Putamen (tissue), 1 donor: ENCODE measurements at places on chromosomes 1 and 21.

GRCh38 chr1:172838680-172839313 is 179.9 kb downstream of the FASLG start:
- DNase-seq = no peak

GRCh38 chr1:209999005-209999404 is 61.0 kb downstream of the SYT14 start:
- DNase-seq = no peak

DNA sequence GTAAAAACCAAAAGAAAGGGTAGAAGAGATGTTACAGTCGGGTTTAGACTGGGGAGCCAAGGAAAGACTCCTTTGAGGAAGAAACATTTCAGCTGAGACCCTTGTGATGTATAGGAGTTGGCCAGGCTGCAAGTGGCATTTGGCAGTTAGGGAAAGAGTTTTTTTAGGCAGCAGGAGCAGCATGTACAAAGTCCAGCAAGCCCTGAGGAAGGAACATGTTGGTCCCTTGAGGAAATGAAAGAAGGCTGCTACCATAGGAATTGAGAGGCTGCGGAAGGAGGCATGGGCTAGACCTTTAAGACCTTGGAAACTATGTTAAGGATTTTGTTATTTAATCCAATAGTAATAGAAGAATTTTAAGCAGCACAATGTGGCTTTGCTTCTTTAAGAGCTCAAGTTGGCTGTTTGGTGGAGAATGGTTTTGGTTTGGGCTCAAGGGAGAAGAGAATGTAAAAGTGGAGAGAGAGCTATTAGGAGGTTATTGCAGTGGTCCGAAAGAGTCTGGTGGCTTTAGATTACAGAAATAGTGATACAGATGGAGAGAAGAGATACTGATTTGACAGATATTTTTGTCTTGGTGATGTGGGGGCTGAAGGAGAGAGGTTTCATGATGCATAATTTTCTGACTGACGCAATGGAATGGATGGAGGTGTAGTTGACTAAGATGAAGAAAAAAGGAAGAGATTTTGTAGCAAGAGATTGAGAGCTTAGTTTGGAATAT is 26.6 kb downstream of the SMAP2 start:
- no peak for DNase-seq

GRCh38 chr1:18556364-18556763 is 74.3 kb upstream of the PAX7 start:
- no peak for DNase-seq

DNA sequence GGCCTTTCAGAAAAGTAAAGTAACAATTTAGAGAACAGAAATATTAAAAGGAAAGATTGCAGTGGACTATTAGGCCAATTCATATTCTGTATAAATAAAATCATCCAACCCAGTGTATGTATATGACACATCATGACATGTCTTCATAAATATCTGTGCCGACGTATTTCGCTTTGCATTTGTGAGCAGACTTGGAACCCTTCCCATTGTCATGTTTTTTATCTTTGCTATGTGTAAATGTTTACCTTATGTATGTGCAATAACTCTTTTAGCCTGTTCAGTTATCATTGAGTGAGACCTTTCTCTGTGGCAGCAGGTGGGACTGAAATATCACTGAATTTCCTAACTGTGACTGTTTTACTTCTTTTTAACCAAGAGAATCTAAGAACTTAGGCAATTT is 58.0 kb upstream of the FAM3B start:
- no peak for DNase-seq

DNA sequence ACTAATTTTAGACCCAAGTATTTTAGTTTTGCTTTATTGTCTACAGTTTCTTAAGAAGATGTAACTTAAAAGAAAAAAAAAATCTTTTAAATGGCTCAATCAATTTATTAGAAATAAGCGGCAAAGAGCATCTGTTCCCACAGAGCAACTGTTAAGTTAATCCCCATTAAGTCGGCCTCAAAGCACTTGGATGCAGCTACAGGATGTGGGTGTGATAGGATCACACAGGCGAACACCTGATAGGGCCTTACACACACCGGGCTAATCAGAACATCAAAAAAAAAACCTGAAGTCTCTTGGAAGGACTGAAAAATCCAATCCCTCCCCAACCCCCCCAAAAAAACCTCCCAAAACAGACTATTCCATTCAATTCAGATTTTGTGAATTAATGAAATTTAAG is 23.0 kb downstream of the APP start:
- DNase-seq = no peak

DNA sequence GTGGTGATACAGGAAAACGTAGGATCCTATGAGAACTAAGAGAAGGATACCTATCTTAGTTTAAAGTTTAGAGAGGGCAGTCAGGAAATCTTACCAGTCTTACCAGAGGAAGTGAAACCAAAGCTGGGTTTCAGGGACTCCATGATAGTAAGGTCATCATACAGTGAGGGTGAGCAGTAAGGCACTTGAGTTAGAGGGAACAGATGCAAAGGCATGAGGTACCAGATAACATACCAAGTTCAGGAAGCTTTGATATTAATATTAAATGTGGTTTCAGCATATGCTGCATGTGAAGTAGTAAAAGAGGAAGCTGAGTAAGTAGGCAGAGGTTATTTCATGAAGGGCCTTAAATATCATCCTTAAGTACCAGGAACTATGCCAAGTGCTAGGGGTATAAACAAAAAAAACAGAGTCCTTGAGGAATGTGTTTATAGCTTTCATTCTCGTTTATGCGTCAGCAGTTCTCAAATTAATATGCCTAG is 16.9 kb downstream of the ATG4C start:
- no peak for DNase-seq

- DNase-seq = no peak
Measured at GRCh38 chr1:168706391-168706992, 22.5 kb downstream of the DPT start.

- no peak for DNase-seq
Measured at GRCh38 chr1:166490437-166490991, 323.7 kb upstream of the FAM78B start.

GRCh38 chr1:78237364-78237916 is 191.7 kb downstream of the GIPC2 start:
- DNase-seq = no peak

DNA sequence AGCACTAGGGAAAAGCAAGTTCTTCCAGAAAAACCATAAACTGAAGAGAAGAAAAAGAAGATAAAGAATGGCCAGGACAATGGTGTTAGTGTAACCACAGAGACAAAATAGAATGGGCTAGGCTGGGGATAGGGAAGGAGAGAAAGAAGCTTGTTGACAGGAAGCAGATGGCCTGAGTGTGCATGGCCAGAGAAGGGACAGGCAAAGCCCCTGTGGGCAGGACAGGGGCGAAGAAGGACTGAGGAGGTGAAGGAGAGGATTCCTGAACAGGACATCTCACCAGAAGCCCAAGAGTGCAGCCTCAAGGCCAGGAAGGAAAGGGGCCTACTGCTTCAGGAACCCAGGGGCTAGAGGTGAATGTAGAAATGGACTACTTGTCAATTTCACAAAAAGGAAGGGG is 29.3 kb downstream of the IQGAP3 start:
- no peak for DNase-seq
